ENCODE measurements at places on chromosomes 12 and 14. TPM values are rescaled to one million over a fixed set of nuclear protein-coding genes. Genes with fewer than 3 reads are reported as not detected.
A peak's percentile ranks its signal among the peaks of the same experiment; 100 is the strongest.

RASSF9 gene
- total RNA-seq: 0.04 TPM

DNA sequence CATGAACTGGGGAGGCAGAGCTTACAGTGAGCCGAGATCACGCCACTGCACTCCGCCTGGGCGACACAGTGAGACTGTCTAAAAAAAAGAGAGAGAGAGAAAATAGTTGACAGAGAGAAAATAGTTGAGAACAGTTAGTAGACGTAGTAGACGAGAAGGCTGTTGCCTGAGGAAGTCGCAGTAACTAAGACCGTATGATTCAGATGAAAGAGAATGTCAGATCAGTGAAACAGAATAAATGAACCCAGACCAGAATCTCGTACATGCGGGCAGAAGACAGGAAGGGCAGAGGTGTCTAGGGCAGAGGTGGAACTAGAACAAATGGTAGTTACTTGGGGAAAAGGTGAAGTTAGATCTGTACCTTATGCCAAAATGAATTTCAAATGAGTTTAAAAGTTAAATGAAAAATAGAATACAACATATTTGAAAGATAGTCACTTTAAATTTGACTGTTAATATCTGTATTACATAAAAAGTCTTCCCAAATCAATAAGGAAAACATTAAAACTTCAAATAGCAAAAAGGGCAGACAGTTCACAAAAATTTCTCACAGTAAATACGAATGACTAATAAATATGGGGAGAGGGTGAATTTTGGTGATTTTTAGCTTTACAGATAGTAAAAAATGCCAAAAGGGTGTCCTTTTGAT lies 17.7 kb downstream of the MDM2 start:
- no peaks in the 10 kb centered on the region for H3K27me3 ChIP-seq
- no peak overlapping the region for H3K27ac ChIP-seq
- peaks cover 23% of the 10 kb centered on the region for H3K36me3 ChIP-seq
- no peak for DNase-seq
- no peak overlapping the region for H3K4me3 ChIP-seq
- no peaks in the 10 kb centered on the region for H3K4me1 ChIP-seq

- H3K4me1 ChIP-seq: peaks cover 4% of the 10 kb centered on the region
- DNase-seq: peak; percentile 74
- no peak overlapping the region for H3K4me3 ChIP-seq
- H3K27ac ChIP-seq: no peak overlapping the region
- no peaks in the 10 kb centered on the region for H3K27me3 ChIP-seq
These were observed 54.6 kb downstream of the NUAK1 start for GRCh38 chr12:106084014-106084671.

- H3K27ac ChIP-seq: no peak overlapping the region
- H3K4me1 ChIP-seq: no peaks in the 10 kb centered on the region
- no peaks in the 10 kb centered on the region for H3K27me3 ChIP-seq
- no peak for DNase-seq
- H3K36me3 ChIP-seq: peaks cover 14% of the 10 kb centered on the region
These were observed 24.3 kb downstream of the EMP1 start for GRCh38 chr12:13220838-13221237.

DNA sequence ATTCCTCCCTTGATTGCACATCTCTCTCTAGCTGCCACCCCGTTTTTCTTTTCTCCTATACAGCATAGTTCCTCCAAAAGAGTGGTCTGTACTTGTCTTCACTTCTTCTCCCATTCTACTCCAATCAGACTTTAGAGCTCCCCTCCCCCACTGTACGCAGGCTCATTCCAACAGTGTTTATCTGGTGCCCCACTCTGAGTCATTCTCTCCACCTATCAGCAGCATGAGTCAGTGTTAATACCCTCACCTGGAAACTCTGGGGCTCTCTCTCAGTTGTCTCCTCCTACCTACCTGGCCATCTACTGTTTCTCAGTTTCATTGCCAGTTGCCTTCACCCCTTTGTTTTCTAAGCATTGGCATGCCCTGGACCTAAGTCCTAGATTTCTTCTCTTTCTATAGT lies 175.1 kb upstream of the ARHGAP5 start:
- no peaks in the 10 kb centered on the region for H3K27me3 ChIP-seq
- H3K36me3 ChIP-seq: no peaks in the 10 kb centered on the region
- H3K4me3 ChIP-seq: no peak overlapping the region
- no peaks in the 10 kb centered on the region for H3K4me1 ChIP-seq

DNA sequence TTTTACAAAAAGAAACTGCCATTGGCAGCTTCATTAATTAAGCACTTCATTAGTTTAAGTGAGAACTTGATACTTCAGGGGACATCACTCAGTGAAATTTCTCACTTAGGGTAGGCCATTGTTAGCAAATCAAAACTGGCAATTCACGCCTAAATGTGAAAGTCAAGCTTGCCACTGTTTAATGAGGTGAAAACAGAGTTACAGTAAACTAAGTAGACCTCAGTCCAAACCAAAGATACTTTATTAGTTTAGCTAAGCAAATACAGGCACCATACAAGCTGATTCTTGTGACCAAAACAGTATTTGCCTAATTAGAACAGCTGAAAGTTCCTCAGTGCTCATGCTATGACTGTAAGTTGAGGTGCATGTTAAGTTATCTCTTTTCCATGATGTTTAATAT lies 176.5 kb upstream of the CPNE8 start:
- DNase-seq: no peak
- H3K36me3 ChIP-seq: no peaks in the 10 kb centered on the region
- no peaks in the 10 kb centered on the region for H3K4me1 ChIP-seq
- no peak overlapping the region for H3K4me3 ChIP-seq

MUCL1 gene
- total RNA-seq: not detected

TESPA1 gene
- not detected for total RNA-seq

GRCh38 chr12:95787274-95787818 lies 3.2 kb downstream of the NTN4 start:
- no peaks in the 10 kb centered on the region for H3K36me3 ChIP-seq
- H3K4me1 ChIP-seq: no peaks in the 10 kb centered on the region
- no peak overlapping the region for H3K27ac ChIP-seq
- H3K27me3 ChIP-seq: peaks cover 26% of the 10 kb centered on the region

GRCh38 chr12:75807494-75807893 lies 224.1 kb downstream of the PHLDA1 start:
- peaks cover under 1% of the 10 kb centered on the region for H3K4me1 ChIP-seq
- no peaks in the 10 kb centered on the region for H3K27me3 ChIP-seq
- H3K36me3 ChIP-seq: peaks cover 7% of the 10 kb centered on the region
- no peak overlapping the region for H3K27ac ChIP-seq
- H3K4me3 ChIP-seq: no peak overlapping the region

DNA sequence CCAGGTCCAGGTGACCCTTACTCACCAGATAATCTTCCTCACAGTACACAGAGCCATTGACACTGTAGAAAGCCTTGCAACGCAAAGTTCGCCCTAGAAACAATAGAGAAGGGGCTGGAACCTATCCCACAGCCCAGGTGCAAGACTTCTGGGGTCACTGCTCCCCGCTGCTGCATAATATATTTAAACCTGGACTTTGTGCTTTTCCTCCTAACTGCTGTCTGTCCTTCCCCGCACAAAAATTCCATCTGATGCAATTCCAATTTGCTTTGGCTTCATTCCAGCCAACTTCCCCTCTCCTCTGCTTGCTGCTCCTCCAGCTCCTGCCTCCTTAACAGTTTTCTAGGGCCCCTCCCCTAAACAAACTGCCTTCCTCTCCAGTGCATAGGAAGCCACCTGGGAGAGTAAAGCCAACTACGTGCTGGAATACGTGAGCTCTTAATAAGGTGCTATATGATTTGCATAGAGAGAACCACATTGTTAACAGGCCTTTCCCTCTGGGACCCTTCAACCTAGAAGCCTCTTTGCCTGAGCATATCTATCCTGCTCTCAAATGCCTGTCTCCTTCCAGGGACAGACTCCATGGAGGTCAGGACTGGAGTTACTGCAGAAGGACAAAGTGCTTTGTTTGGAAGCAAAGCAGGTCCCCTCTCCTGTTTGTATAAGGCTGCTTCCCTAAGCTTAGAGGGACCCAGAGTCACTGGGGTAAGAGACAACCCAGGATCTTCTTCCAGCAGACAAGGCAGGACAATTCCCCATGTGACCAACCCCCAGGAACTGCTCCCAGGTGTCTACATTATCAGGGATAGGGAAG lies 5.5 kb downstream of the AJUBA start:
- peaks cover 20% of the 10 kb centered on the region for H3K4me1 ChIP-seq
- H3K27ac ChIP-seq: peak overlapping the region; percentile 37
- no peak overlapping the region for H3K4me3 ChIP-seq
- no peak for DNase-seq
- H3K27me3 ChIP-seq: no peaks in the 10 kb centered on the region
- peaks cover 27% of the 10 kb centered on the region for H3K36me3 ChIP-seq

GOLT1B gene
- 48.1 TPM for total RNA-seq

DNA sequence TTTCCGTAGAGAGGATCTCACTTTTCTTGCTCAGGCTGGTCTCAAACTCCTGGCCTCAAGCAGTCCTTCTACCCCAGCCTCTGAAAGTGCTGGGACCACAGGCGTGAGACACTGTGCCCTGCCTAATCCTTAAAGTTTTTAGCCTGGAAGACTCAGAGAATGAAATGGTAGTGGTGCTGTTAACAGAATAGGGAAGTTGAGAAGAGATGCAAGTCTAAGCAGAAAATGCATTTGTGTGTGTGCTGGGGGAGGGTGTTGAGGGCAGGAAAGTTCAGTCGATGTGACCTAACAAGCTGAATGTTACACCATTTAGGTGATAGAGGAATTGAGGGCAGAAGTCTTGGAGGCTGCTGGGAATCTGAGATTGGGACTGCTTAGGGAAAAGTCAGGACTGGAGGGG lies 6.9 kb upstream of the TUBA1A start:
- no peaks in the 10 kb centered on the region for H3K27me3 ChIP-seq
- no peaks in the 10 kb centered on the region for H3K4me1 ChIP-seq
- no peak for DNase-seq
- no peaks in the 10 kb centered on the region for H3K36me3 ChIP-seq

GRCh38 chr12:94701711-94702110 lies 51.4 kb upstream of the TMCC3 start:
- H3K4me1 ChIP-seq: no peaks in the 10 kb centered on the region
- H3K4me3 ChIP-seq: no peak overlapping the region
- H3K27me3 ChIP-seq: no peaks in the 10 kb centered on the region
- H3K27ac ChIP-seq: no peak overlapping the region
- DNase-seq: no peak

All from H9 (cell line).